HTR-8/SVneo (cell line): ENCODE measurements at places on chromosomes 5 and 9.

GRCh38 chr5:119789406-119790117 lies 160.2 kb downstream of the FAM170A start:
- DNase-seq = no peak

- DNase-seq = no peak
Observed at GRCh38 chr5:82167372-82167935, 110.7 kb downstream of the RPS23 start.

DNA sequence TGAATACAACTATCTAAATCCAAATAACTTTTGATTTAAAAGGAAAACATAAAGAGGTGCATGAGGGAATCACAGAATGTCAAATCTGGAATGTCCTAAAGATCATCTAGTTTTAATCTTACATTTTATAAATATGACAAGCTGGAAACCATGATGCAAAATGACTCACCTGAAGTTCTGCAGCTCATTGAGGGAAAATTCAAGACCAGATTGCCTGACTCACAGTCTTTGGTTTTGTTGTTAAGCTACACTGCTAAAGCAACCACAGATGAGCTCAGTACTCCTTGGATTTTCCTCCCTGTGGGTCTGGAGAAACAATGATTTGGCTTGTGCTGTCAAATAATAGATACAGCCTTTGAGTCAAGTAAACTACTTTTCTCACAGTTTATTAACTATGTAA lies 19.1 kb upstream of the EDIL3 start:
- DNase-seq = no peak

- no peak for DNase-seq
Observed at GRCh38 chr5:125897089-125897488, 526.1 kb upstream of the GRAMD2B start.

DNA sequence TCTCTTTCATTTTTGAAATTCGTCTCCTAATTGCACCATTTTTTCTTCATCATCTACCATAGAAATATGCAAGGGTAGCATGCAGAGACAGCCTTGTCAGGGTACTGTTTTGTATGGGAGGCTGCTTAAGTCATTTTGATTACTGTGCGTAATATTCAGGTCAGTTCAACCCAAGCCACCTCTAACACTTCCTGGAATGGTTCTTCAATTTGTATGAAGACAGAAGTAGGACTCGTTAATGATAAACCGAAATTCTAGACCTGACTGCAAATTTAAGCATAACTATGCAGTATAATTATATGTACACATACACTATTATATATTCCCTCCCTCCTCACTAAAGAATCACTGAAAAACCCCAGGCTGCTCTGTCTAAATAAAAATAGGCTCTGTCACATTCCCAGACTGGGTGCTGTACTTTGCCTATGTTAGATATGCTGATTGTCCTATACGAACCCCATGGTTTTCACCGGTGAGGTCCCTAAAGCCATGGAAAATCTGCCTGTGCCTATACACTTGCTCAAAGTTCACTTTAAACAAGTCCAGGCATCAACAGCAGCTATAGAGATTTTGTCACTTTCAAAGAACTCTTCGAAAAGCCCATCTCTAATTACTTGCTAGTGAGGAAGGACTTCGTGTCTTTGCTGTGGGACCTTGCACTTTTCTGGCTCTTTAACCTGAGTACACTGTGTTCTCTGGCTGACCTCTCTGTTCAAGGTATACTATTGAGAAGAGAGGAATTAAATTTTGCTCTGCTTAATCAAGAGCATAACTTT lies 352.1 kb upstream of the CD180 start:
- DNase-seq = no peak

DNA sequence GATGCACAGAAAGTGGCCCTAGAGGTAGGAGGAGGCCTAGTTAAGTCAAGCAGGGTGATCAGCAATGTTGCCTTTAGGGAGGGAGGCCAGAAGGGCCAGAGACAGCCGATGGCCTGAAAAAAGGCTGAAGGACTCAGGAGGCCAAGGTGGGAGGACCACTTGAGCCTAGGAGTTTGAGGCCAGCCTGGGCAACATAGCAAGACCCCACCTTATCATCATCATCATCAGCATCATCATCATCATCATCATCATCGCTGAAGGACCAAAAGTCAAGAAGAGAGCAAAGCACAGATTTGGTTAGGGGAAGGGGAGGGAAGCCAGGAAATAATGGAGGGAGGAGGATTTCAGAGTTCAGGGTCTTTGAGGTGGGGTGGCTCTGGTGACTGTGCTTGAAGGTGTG lies 74.3 kb downstream of the RALGPS1 start:
- DNase-seq = no peak

DNA sequence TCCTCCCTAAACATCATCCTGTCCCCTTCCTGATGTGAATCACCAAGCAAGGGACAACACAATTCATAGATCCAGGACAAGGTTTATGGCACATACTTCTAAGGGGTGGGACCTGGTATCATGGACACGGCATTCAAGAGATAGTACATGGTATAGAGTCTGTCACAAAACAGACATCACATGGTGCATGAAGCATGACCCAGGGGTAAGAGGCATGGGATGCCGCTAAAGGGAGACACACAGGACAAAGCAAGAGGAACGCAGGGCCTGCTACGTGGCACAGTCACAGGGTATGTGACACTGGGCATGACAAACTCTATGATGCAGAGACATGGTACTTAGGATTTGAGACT lies 20.7 kb downstream of the GSN start:
- DNase-seq = no peak

DNA sequence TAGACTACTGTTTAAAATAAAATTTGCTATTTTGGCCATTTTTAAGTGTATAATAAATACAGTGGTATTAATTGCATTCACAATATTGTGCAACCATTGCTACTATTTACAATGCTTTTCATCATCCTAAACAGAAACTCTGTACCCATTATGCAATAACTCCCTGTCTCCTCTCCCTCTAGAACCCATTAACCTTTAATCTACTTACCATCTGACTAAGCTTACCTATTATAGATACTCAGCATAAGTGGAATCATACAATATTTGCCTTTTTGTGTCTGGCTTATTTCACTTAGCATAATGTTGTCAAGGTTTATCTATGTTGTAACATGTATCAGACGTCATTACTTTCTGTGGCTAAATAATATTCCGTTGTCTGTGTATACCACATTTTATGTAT lies 25.9 kb downstream of the CD14 start:
- DNase-seq = no peak

- no peak for DNase-seq
Observed at GRCh38 chr5:117682416-117682815, 1107.8 kb upstream of the SEMA6A start.

DNA sequence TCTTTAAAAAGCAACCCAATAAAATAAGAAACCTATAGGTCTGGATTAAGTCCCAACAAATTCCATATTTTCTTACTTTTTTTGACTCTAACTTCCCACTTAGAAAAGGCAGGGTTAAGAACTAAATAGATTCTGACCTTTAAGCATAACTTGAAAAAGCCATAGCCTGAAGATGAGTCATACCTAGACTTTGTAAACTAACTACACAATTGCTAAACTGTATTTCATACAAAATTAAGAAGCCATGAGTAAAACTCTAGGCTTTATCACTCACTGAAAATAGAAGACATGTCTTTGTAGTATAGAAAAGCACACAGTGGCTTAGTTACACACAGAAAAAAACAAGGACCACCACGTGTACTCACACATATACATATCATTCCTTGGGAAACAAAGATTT lies 51.5 kb downstream of the MLLT3 start:
- DNase-seq = no peak

DNA sequence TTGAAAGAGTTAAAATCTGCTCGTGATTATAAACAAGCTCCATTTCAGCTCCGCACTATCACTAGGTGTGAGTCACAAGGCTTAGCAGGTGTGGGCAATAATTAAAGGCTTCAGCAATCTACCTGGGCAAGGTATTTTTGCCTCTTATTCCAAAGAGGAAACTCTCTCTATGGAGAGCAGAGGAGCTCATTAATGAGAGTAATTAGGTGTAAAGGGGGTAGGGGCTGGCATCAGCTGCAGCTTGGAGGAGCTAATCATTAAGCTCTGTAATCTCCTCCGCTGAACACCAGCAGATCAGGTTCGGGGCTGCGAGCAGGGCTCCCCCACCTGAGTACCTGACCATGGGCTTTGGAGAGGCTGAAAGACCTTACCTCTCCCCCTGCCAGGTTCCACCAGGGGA lies 129.2 kb downstream of the CRB2 start:
- no peak for DNase-seq

GRCh38 chr5:174459832-174460448 lies 264.4 kb upstream of the MSX2 start:
- no peak for DNase-seq

DNA sequence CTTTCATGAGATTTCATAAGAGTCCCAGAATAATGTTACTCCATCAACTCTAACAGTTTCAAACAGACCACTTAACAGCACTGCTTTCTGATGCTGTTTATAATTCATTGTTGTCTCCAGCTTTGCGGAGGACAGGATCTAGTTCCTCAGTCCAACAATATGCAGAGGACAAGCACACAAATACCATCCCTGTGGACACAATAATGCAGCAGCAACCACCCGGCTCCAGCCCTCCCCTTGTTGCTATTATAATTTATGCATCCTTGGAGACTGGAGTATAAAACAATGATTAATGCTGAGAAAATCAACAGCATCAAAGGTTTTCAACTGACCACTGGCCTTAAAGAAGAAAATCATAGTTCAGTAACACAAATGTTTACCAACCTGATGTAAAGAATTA lies 108.3 kb downstream of the DENND1A start:
- DNase-seq = no peak

- no peak for DNase-seq
Observed at GRCh38 chr5:62342476-62342837, 36.5 kb downstream of the KIF2A start.

DNA sequence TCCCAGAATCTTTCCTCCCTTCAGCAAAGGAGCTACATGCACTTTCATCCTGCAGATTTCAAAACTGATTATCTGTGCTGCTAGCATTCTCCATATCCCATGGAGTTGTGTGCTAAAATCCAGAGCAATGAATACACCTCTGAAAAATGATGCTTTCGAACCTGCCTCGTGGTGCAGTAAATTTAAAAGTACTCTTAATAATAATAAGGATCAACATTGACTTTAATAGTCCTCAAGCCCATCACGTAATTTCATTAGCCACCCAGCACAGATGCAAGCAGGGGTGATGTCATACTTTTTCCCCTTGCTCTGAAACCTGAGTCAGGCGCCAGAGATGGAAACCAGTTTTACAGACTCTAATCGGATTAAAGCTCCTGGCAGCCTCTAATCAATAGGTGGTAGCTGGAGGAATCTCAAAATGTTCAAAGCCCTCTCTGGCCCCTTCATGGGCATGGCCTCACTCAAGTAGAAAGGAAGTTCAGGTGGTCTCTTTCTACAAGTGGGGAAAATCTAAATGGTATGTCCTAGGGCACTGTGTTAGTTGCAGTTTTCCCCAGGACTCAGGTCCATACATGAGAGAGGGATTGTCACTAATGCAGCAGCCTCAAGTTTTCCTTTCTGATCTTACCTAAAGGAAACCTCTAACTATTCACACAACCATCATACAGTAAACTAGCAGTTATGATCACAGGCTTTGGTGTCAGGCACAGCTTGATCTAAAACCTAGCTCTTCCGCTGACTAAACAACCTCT lies 221.6 kb upstream of the SLC30A5 start:
- DNase-seq = no peak

DNA sequence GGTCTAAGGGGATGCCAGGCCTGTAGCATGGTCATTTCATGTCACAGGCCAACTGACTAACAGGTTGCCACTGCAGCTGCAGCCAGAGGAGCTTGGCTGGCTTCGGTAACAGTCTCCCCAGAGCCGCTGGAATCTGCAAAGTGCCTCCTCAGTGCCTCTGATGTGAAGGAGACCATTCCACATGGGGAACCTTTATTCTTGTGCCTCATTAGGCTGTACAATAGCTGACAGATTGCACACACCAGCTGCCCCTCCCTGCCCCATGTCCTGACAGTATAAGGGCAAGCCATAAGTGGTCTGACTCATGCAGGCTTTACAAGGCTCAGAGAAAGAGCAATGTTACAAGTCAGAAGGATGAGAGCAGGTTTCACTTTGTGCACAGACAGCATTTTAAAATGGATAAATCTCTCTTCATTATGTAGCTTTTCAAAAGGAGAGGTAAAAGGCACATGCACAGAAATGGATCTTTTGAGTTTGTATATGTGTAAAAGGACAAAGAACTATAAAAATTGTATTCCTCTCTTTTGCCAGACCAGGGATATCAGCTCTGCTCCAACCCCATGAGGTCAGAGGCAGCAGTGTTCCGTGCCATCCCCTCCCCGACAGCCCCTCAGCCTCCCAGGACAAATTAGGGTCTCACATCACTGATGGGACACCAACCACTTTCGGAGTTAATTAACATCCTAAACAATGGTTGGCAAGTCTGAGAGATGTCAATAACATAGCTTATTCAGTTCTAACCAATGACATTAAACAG lies 467.8 kb downstream of the TMEM232 start:
- DNase-seq = peak; percentile 14

DNA sequence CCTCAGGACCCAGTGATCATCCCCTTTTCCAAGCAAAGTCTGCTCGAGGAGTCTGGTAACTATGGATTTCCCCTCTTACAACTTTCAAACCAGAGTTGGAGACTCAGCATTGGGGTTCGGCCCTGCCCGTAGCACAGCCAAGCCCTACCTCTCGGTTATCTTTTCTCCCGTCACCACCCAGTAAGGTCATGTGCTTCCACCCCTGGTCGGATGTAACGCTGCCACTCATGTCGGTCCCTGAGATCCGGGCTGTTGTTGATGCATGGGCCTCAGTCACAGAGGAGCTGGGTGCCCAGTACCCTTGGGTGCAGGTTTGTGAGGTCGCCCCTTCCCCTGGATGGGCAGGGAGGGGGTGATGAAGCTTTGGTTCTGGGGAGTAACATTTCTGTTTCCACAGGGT lies 1.2 kb downstream of the GALT start:
- no peak for DNase-seq

- DNase-seq = no peak
Observed at GRCh38 chr5:42598311-42598710, 158.3 kb upstream of the CCDC152 start.

DNA sequence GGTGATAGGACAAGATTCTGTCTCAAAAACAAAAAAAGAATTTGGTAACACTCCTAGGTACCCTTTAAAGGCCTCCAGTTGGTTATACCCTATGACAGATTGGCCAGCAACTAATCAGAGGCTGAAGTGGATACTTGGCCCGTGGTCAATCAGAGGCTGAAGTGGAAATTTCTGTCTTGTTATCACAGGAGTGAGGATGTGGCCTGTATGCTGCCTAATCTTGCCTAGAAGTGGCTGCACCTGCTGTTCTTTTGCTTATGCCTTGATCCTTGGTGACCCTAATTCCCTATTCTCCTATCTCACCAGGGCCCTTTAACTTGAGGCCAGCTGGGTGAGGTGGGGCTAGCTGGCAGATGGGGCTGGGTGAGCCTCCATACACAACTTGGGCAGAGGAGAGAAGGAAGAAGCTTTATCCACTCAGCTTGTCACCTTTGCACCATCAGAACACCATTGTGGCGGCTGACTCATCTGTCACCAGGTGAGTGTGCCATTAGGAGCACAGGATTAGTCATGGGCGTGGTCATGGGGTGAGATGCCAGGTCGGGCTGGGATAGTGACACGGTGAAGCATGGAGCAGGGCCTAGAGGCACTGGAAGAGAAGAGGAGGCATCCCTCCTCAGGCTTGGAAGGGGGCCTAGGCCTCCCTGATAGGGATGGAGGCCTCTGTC lies 41.5 kb downstream of the SAR1B start:
- no peak for DNase-seq
